AG04449 (cell line): ENCODE measurements at places on chromosomes 1 and 21.

- no peak for DNase-seq
These were observed 15.7 kb upstream of the LMNA start for GRCh38 chr1:156098784-156099183.

DNA sequence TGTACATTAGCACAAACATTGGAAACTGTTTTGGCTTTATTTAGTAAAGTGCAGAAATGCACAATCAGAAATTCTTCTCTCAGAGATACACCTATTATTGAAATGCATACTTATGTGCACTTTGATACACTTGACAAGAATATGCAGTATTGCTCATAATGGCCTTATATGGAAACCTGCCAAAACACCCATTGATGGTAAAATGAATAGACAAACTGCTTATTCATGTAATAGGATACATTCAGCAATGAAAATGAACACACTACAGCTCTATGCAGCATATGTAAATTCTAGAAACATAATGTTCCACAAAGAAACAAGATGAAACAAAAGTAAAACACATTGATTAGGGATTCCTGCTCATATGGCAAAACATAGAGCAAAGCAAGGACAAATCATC is 223.9 kb downstream of the S1PR1 start:
- no peak for DNase-seq

- no peak for DNase-seq
These were observed 272.5 kb downstream of the RRAGC start for GRCh38 chr1:38586993-38587646.

- no peak for DNase-seq
These were observed 35.4 kb downstream of the OR2C3 start for GRCh38 chr1:247500865-247501264.

DNA sequence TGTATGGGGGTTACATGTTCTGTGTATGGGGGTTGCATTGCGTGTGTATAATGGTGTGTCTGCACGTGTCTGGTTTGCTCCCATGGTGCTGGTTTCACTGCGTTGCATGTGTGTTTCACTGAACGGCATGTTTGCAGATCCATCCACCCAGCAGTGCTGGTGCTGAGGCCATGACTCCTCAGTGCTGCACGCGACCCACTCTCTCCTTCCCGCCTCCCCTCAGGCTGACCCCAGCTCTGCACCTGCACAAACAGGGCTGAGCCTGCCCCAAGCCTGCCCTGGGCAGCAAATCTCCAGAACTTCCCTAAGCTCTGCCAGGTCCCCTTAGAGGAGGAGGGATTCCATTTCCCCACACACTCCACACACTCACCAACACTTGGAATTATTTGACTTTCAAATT is 18.7 kb downstream of the ACTRT2 start:
- DNase-seq = no peak

DNA sequence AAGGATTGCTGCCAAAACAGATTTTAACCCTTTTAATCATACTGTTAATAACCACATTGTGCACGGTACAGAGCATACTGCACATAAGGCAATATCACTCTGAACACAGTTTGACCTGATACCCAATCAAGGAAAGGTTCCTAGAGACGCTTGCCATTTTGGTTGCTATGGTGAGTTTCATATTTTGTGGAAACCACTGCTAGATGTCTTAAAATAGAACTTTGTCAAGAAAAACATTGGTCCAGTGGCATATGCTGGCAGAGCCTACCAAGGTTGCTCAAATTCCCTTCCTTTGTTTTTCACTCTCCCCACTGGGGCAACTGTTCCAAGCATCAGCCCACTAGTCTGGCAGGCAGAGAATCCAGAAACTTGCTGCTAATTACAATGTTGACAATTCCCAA is 114.8 kb upstream of the DPYD start:
- DNase-seq = no peak
